ENCODE measurements at places on chromosomes 5 and 9. TPM values are rescaled to one million over a fixed set of nuclear protein-coding genes. Genes with fewer than 3 reads are reported as not detected.

DNA sequence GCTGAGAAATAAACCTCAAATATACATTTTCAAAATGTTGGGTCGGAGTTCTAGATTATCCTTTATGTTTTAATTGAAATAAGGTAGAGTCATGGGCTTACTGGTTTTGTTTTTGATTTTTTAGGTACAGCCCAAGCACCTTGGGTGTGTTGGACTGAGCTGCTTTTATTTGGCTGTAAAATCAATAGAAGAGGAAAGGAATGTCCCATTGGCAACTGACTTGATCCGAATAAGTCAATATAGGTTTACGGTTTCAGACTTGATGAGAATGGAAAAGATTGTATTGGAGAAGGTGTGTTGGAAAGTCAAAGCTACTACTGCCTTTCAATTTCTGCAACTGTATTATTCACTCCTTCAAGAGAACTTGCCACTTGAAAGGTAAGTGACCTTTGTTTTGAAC is 3.6 kb downstream of the CCNG1 start:
- no peak for DNase-seq

The IL9 gene
- total RNA-seq = 136 TPM

GRCh38 chr5:120683580-120683979 is 219.5 kb downstream of the PRR16 start:
- no peak for DNase-seq

DNA sequence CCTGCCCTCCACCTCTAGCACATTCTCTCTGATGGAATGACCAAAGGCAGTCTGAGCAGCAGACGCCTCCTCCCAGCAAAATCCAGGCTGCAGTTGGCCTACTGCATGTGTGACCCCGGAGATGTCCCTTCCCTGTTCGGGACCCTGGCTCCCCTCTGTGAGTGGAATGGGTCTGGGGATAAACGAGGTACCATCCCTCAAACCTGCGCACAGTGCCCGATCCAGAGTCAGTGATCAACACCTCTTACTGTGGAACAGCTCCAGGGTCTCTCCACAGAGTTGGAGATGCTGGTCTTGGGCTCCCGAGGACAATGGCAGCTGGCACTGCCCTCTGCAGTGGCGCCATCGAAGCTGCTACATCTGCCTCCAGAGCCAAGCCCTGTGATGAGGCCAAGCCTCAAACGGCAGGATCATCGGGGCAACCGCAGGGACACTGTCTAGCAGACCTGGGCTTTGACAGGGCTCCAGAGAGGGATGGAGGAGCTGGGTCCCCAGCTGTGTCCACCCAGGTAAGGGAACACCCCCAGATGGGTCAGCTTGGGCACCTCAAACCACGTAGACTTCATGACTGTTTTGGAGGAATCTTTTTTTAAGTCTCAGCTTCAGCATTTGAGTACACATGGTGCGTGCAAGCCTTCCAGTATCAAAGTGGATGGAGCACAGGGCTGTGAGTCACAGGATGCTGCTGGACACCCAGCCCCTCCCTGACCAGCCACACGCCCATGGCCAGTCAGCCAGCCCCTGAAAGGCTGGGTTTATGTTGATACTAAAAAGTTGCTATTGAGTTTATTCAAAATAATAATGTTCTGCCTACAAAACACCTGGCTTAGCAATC is 13.0 kb downstream of the MED10 start:
- no peak for DNase-seq

- DNase-seq = no peak
Measured at GRCh38 chr5:2797160-2797559, 45.7 kb upstream of the IRX2 start.

The FGF10 gene
- not detected for total RNA-seq

The PDE6A gene
- not detected for total RNA-seq

The PLK2 gene
- 2.2 TPM for total RNA-seq

Data from activated CD4-positive, alpha-beta memory T cell treated with anti-CD3 and anti-CD28 coated beads for 36 hours (primary cell).